ENCODE measurements at places on chromosomes 7 and 10.

- DNase-seq: no peak
Measured at GRCh38 chr7:1181031-1181430, 21.0 kb upstream of the ZFAND2A start.

GRCh38 chr10:88457660-88458059, 125.5 kb downstream of the RNLS start:
- no peak for DNase-seq

DNA sequence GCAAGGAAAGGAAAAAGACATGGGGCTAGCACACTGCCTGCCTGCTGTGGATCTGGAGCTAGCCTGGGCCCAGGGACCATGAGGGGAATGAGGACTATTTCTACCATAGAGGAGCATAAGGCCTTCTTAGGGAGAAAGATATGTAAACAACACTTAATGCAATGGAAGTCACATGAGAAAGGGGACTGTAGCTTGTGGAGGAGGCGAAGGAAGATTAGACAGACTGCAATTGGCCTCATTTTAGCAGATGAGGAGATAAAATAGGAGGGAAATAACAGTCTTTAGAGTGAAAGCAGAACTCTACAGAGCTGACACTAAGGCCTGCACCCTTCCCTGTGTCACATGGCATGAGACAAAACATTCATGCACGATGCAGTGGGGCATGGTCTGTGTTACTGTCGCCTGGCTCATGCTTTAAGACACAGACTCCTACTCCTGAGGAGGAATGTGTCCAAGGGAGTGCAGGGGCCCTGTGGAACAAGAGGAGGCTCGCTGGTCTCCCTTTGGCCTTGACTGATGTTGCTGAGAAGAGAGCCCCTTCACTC, 829.3 kb upstream of the IGFBP3 start:
- DNase-seq: no peak

- no peak for DNase-seq
Measured at GRCh38 chr10:44898665-44899064, 12.5 kb upstream of the TMEM72 start.

DNA sequence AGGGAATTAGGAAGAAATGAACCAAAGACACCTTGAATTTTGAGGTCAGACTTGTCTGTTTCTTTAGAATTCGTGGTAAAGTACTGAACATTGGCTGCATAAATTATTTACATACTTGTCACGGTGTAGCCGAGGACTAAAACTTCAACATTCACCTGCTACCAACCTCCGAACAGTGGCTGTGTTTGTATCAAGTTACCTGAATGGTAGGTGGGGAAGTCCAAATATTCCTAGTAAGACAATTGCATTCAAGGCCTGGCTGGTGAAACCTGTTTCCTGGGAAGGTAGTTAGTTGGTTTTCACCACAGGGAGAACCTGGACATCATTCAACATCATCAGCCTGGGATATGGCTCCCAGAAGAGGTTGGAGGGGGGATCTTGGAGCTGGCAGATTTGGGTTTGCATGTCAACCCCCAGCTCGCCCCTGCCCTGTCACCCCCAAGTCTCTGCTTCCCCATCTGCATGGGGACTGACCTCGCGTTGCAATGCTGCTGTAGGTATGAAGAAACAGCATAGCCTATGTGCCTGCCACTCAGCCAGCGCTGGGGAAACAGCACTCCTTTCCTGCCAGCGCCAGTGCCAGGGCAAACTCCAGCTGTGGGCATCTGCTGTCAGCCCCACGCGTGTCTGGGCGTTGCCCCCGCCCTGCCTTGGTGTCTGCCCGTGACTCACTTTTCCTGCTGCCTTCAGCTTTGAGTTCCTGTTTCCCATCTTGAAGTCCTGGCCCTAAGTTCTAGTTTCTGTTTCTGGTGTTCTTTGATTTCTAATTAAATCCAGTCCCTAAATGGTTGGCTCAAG, 12.7 kb upstream of the LARP4B start:
- DNase-seq: no peak

DNA sequence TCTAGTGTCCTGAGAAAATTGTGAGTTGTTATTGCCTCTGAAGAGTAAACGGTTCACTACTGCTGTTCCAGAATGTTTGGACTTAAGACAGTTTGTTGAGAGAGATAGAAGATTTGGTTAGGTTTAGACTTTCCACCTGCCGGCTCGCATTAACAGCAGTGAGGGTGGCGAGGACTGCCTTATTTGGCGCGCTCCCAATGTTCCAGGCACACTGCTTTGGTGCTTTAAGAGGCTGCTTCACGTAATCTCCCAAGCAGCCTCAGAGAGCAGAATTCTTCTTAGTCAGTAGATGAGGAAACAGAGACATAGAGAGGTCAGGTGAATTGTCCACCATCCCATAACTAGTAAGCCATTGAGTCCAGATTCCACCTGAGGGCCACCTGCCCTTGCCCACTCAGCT, 41.1 kb downstream of the GLRX3 start:
- no peak for DNase-seq

DNA sequence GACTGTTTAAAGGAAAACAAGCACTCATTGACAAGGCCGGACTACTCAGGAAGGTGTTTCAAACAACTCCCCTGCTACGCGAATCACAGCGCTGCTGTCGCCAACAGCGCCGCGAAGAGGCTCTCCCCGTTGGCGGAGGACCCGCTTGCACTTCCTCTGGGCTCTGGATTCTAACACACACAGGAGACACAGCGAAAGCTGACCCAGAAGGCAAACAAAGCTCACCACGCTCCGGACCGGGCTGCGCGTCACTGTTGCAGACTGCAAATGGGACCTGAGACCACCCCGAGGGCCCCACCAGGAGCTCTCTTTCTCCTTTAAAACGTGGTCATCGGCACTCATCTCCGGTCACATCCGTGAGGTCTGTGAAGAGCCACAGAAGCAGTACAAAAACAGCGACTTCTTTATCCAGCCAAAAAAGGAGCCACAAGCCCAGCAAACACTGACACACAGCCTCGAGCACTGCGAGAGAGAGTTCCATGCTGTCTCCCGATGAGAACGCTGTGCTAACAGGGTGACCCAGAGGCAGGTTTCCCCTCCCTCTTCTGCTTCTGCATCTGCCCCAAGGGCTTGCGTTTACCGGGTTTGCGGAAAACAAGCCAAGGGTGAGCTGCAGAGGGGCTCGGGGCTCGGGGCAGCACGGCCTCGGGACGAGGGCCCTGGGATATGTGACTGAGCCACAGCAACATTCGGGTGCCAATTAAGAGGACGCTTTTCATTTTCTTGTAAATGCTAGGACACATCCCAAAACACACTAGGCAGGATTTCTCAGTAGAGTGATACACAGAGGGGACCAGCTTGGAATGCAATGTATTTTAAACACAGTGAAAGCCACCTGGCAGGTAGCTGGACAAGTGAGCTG, 41.3 kb downstream of the AMZ1 start:
- DNase-seq: no peak

GRCh38 chr10:101693651-101693977, 1.4 kb downstream of the FBXW4 start:
- no peak for DNase-seq

Data from GF-D8 (cell line).